ENCODE measurements at places on chromosomes 7 and 10. TPM values are rescaled to one million over a fixed set of nuclear protein-coding genes. Genes with fewer than 3 reads are reported as not detected.

UNCX gene
- total RNA-seq, result not detected

TYSND1 gene
- 39.8 TPM for total RNA-seq

FKBP6 gene
- not detected for total RNA-seq

MYH16 gene
- not detected for total RNA-seq

RNF133 gene
- total RNA-seq, result not detected

CCL24 gene
- total RNA-seq, result 0.64 TPM

WDFY4 gene
- 1.2 TPM for total RNA-seq

SLC26A3 gene
- total RNA-seq, result not detected

LDB3 gene
- total RNA-seq, result 2.9 TPM

TUBAL3 gene
- not detected for total RNA-seq

KLLN gene
- total RNA-seq, result 0.95 TPM

SVOPL gene
- 0.21 TPM for total RNA-seq

PNLIPRP3 gene
- 27.2 TPM for total RNA-seq

ACBD7 gene
- total RNA-seq, result not detected

VIPR2 gene
- total RNA-seq, result 0.32 TPM

TMEM196 gene
- total RNA-seq, result not detected

CACNB2 gene
- 3.6 TPM for total RNA-seq

ACTL6B gene
- not detected for total RNA-seq

WNT8B gene
- total RNA-seq, result 0.42 TPM

ZNF107 gene
- 11.4 TPM for total RNA-seq

TEX36 gene
- not detected for total RNA-seq

SKIDA1 gene
- 0.38 TPM for total RNA-seq

All from lower leg skin (tissue), 4 donors.